ENCODE measurements at places on chromosomes 6 and 20.

GRCh38 chr20:60921022-60921622 lies 330.9 kb upstream of the CDH4 start:
- no peak for DNase-seq

DNA sequence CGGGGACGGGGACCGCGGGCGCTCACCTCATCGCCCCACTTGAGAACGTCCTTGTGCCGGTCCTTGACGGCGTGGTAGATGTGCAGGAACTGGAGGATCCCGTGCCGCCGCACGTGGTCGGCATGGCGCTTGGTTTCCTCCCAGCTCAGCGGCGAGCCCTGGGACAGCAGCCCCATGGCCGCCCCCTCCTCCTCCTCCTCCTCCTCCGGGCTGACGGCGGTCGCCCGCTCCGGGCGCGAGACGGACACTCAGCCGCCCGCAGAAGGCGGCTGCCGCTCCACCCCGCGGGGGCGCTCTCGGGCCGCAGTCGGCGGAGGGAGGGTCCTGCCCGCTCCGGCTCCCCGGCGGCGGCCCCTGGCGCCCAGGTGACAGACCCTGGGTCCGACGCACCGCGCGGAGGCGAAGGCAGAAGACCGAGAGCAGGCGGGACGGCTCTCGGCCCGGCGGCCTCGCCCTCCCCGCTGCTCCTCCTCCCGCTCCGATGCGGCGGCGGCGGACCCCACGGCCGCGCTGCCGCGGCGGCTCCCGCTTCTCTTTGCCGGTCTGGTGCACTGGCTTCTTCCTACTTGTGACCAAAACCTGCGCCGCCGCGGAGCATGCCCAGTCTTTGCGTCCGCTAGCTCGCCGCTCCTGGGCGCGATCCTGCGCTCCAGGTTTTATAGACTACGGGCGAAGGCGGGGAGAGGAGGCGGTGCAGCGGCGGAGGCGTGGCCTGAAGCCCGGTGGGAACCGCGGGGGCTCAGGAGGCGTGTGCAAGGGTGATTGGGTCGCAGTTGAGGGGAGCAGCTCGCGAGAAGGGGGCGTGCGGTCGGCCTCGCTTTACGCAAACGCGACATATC lies at the start of gene GCLC:
Gene GCLC (minus strand): TSS at position 632 of the 839 bp plus-strand sequence. CDS start 456 bp downstream, at position 176.
- DNase-seq = peak; percentile 94

GRCh38 chr6:4093288-4093687 lies 14.4 kb upstream of the FAM217A start:
- DNase-seq = peak; percentile 14

DNA sequence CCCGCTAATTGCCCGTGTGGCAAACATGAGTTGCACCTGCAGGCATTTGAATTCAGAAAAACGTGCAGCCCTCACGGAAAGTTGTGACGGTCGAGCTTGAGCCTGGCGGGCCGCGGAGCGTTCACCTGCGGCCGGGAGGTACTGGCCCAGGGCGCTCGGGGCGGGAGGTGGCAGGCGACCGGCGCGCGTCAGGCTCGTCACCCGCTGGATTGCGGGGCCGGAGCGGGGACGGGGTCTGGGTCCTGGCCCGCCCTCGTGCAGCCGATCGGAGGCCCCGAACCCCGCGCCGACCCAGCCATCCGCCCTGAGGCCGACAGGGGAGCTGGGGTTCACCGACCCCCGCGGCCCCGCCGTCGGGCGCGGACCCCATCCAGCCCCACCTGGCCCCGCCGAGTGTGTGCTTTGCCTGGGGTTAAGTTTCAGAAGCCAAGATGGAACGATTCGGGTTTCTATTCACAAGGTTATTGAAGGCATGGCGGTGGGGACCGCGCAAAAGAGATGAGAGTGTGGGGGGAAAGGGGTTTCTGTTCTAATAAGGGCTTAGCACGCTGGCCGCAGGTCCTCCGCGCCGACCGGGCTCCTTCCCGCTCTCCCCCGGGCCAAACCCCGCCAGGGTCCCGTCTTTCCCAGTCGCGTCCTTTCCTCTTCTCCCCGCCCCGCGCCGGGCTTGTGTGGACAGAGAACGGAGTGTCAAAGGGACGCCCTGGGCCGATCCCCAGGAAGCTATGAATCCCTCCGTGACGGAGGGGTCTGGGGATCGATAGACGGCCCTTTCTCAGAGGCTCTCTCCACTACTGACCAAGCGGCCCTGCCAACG lies 1.6 kb upstream of the HEY2 start:
- DNase-seq = peak; percentile 76

DNA sequence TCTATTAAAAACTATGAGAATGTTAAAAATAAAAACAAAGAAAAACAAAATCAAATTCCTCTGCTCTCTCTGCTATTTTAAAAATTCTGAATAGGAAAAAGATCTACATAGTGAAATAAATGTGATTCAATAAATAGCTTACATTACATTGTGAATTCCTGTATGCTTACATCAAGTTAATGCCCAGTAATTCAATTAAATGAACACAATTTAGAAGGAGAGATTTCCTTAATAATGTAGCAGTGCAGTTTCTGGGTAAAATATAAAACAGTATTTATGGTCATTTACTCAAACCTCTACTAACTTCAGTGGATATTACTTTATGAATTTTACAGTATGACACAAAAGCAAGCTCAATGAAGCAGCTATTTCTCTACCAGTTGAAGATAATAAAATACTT lies 594.6 kb downstream of the EYS start:
- DNase-seq = no peak

DNA sequence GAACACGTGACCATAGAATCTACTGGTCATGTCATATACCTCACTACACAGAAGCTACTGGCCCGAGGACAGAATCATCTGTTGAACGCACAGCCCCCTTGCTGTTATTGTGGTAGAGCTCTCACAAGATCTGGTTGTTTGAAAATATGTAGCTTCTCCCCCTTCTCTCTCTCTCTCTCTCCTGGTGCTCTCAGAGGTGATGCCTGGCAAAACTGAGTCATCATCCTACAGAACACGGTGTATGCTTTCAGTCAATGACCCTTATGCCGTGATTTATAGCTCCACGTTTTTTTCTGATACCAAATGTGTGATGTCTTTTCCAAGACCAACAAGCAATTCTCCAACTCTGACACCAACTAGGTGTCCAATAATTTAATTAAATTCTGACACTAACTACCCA lies 13.0 kb upstream of the RBM24 start:
- no peak for DNase-seq

DNA sequence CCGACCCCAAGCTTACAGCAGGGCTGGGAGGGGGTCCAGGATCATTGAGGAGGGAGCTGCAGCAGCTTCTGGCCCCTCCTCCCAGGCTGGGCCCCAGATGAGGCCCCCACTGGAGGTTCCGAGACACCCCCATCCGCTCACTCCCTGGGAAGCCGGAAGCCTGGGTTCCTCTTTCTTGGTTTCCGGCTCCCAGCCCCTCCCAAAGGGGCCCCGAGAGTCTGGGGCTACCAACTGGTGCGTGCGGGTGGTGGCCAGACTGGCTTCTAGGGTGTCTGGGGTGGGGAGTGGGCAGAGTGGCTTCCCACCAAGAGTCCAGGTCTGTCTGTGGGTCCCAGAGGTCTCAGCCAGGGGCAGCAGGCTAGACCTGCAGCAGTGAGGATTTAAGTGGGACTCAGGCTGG lies 2.2 kb downstream of the RGS19 start:
- DNase-seq = no peak

GRCh38 chr6:146224988-146225387 lies 196.1 kb downstream of the GRM1 start:
- no peak for DNase-seq

DNA sequence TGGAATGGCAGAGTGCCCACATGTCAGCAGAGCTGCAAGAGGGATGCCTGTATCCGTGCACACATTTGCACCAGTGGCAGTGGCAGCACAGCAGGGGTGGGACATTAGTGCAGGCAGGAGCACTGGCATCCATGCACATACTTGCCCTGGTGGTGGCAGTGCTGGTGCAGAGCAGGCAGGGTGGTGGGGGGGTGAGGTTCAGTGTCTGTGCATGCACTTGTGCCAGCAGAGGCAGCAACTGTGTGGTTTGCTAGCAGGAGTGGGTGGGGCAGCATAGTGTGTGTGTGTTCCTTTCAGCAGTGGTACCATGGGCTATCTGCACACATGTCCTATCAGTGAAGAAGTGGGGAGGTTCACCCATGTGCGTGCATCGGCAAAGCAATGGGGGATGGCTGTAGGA lies 151.6 kb downstream of the EPM2A start:
- no peak for DNase-seq

DNA sequence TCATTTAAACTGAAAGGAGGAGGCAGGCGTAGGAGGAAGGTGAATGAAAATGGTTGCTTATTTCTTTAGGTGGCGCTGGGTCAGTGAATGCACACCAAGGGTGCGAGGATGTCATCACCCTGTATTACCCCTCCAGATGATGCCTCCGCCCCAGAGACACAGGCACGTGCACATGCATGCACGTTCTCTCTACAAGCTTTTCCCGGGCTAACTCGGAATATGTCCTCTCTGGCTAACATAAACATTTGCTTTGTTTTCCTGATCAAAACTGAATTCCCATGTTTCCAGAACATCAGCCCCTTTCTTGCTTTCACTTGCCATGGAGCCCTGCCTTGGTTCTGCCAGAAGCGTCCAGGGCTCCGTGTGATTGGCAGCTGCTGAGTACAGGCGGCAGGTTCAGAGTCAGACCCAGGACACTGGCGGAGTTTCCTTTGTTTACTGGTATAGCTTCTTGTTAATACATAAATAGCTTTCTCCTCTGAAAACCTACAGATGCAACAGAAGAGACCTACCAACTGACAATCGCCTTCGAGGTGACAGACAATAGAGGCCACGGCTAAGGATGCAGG lies 131.2 kb upstream of the RPS6KA2 start:
- no peak for DNase-seq

GRCh38 chr6:100517633-100518032 lies 52.9 kb upstream of the SIM1 start:
- no peak for DNase-seq
